Stimulated activated CD4-positive, alpha-beta T cell treated with anti-CD3 and anti-CD28 coated beads, Interleukin-4, amount 100 ng/mL, for 48 hours (primary cell): ENCODE measurements at places on chromosomes 12 and 14.
A peak's percentile ranks its signal among the peaks of the same experiment; 100 is the strongest.

- no peak for DNase-seq
Observed at GRCh38 chr12:99957866-99958466, 26.8 kb downstream of the ANKS1B start.

GRCh38 chr12:13816394-13816793 lies 165.0 kb downstream of the GRIN2B start:
- no peak for DNase-seq

- no peak for DNase-seq
Observed at GRCh38 chr12:91074851-91075250, 17.0 kb upstream of the KERA start.

DNA sequence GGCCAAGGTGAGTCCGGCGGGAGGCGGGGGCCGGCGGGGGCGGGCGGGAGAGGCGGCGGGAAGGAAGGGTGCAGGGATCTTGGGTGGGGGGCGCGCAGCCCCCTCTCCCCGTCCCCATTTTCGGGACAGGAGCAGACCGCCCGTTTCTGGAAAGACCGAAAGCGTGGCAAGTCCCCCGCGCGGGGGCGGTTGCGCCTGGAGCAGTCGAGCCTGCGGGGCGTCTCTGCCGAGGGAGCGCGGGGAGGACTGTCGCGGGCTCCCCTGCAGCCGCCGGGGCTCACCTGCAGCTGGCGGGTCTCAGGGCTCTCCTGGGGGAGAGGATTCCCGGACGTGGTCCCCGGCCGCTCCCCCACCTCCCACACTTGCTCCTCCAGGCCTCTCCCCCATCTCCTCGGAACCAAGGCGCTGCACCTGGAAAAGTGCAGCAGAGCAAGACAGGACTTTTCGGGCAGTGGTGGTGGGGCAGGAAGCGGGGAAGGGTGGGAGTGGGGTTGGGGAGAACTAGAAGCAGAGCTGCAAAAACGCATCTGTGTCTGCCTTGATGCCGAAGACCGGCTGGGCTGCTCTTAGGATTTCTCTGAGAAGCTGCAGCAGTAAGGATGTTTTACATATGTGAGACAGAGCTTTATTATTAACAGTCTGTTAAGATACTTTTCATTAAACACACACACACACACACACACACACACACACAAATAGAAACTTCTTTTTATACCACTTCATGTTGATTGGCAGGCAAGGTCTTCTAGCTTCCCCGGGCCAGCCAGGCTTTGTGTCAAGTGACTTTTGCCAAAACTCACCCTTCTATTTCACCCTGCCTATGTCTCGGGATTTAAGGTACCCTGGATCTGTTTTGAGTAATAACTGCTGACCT lies 677 bp downstream of the C12orf75 start:
- DNase-seq = peak; percentile 23

DNA sequence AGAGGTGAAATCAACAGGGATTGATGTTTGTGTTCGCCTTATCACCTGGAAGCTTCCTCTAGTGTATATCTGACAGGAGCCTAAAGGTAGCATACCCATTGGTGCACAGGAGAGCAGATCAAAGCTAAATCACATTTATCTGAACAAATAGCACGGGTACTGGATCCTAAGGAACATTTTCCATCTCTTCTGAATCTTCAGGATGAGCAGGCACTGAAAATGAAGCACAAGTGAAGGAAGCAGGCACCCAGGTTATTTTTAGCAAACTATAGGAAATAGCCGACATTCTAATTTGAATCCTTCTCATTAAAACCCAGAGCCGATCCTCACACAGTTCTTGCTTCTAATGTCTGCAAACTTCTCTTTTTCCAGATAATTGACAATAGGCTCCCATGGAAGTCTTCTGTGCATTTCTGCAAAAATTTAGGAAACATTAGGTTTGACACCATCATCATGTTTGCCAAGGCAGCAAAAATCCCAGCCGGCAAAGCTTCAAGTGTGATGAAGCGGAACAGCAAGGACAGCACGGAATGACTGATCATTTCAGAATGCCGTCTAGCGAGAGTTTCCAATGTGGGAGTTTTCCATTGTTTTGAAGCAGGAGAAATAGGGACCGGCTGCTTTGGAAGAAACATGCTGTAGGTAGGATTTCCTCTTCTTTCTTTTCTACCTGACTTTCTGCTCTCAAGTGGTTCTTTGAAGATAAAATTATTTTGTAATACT lies 24.3 kb upstream of the RGS6 start:
- no peak for DNase-seq

- DNase-seq = no peak
Observed at GRCh38 chr14:79050787-79051727, 880.9 kb downstream of the NRXN3 start.

DNA sequence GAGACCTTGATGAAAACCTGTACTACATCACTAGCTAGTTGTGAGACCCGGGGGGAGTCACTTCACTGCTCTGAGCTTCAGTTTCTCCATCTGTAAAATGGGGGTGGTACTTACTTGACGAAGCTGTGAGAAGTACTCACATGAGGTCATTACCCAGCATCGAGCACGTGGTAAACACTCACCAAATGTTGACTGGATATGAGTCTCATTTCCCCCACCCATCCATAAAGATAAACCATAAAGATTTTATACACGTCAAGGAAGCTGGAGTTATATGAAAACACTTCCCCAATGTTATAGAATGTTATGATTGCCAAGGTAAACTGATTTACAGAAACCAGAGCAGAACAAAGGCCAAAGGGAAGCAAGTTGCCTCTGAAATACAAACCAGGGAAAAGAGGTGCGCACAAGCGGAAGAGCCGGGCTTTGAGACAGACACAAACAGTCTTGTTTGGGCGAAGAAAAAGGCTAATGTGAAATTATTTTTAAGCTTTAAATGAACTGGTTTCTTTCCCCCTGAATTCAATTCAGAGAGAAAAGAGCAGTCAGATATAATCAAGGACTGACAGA lies 536.8 kb downstream of the MED13L start:
- DNase-seq = no peak

DNA sequence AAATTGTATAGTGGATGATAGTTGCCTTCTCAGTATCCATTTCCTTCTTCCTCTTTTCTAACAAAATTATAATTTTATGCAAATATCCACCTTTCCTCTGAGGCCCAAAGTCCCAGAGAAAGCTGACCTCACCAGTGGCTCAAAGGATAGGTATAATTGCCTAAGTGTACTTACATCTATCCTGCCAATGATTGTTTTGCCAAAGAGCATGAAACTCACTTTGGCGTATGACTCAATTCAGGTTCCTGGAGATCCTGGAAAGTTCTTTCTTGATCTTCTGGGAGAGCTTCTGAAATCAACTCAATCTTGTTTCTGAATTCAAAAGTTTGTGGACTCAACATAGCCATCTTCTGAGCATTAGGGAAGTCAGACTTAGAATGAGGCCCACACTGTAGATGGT lies 10.5 kb upstream of the RBM25 start:
- DNase-seq = no peak

DNA sequence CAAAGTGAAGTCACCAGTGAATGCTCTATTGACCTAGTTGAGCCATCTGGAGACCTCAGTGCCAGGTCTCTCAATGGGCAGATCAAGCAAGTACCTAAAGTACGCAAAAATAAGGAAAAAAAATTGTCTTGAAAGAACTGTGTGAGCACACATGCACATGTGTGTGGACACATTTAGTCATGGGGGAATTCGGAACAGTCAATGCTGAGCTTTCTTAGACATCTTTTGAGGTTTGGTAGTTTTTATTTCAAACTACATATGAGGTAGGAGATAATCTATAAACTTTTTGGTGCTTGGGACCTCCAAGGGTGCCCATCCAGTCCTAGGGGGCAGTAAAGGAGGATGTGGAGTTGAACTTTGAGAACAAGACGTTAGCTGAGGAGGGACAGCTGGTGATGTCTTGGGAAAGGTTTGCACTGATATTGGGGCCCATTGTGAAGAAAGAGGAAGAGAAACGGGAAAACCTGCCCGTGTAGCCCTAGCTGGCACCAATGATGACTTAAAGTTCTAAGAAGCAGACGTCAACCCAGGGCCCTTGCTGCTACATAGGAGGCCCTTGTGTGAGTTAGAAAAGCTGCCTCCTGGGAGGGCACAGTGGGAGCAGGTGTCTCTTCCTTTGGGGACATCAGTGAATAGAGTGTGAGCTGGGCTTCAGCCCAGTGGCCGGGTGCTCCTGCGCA lies 124.4 kb downstream of the NT5DC3 start:
- no peak for DNase-seq

- no peak for DNase-seq
Observed at GRCh38 chr14:19743256-19743655, at the start of gene OR4Q3. OR4Q3 (plus strand) TSS chr14:19743571.

GRCh38 chr12:101042211-101042610 lies 167.8 kb downstream of the SLC5A8 start:
- no peak for DNase-seq

GRCh38 chr14:100035700-100036099 lies 29.5 kb upstream of the EVL start:
- no peak for DNase-seq

GRCh38 chr14:52060080-52060479 lies 8.8 kb downstream of the NID2 start:
- no peak for DNase-seq

- no peak for DNase-seq
Observed at GRCh38 chr12:76628745-76629144, 69.2 kb upstream of the OSBPL8 start.

DNA sequence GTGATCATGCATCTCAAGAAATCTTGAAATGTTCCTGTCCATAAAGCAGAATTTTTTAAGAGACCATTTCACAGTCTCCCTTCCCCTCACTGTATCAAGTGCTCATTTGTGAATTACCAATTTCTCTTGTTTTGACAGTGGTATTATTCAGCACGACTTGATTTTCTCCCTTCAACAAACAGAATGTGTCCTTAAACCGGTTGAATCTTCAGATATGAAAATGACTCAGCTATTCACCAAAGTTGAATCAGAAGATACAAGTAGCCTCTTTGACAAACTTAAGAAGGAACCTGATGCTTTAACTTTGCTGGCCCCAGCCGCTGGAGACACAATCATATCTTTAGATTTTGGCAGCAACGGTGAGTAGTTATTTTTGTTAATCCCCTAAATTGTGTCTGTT lies 25.5 kb upstream of the SNAPC1 start:
- no peak for DNase-seq

- peak; percentile 34 for DNase-seq
Observed at GRCh38 chr12:107884769-107885694, 110.5 kb downstream of the ASCL4 start.

- no peak for DNase-seq
Observed at GRCh38 chr14:91509878-91510170, 286 bp downstream of the PPP4R3A start.

GRCh38 chr12:128863957-128864356 lies 10.7 kb downstream of the GLT1D1 start:
- DNase-seq = no peak

GRCh38 chr12:115726691-115727090 lies 550.8 kb downstream of the MED13L start:
- DNase-seq = no peak

DNA sequence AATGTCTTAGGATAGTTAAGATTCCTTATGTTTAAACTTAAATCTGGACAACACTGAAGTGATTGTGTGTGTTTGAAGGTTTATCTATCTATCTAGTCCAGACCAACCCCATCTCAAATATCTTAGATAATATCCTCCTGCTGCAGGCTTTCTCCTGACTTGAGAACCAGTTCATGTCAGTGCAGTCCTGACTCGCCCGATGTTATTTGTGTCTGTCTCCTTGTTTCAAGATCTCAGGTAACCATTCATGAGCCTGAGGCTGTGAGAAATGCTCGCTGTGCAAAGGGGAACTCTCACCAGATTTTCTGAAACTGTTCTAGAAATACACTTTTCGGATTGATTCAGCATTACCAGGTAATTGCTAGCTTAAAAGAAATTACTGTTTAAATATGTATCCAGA lies 356.2 kb downstream of the SNAPC1 start:
- no peak for DNase-seq

DNA sequence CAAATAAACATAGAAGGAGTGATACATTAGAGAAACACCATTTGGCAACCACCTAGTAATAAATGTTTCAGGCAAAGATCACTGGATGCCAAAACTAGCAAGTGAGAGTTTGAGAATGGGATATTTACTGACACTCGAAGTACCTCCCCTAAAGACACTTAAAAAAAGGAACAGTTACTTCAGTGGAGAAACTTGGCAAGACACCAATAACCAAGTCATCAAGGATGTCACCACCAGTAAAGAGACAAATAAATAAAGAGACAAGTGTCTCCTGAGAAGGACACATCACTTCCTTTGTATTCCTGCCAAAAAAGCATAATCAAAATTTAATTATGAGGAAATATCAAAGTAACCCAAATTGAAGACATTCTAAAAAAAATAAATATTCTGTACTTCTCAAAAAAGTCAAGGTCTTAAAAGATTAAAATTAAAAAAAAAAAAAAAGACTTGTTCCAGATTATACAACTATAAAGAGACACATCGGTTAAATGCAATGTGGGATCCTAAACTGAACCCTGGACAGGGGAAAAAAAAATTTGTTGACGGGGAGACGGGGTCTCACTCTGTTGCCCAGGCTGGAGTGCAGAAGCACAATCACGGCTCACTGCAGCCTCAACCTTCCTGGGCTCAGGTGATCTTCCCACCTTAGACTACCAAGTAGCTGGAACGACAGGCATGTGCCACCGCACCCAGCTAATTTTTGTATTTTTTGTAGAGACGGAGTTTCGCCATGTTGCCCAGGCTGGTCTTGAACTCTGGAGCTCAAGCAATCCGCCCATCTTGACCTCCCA lies 26.4 kb downstream of the TM7SF3 start:
- no peak for DNase-seq

- no peak for DNase-seq
Observed at GRCh38 chr12:21566907-21567394, 37.7 kb downstream of the GYS2 start.

DNA sequence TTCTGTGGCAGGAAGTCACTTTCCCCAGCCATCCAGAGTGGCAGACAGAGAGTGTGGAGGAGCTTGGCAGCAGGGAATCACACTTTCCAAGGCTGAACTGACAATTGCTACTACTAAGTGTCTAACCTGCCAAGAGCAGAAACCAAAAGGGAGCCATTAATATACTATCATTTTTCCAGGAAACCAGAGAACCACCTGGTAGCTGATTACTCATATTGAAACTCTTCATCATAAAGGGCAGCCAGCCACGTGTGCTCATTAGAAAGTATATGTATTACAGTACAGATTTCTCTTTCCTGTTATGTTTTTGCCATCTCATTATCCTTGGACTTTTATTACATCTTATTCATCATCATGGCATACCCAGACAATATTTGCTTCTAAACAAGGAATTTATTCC lies 374.9 kb downstream of the GXYLT1 start:
- DNase-seq = no peak

DNA sequence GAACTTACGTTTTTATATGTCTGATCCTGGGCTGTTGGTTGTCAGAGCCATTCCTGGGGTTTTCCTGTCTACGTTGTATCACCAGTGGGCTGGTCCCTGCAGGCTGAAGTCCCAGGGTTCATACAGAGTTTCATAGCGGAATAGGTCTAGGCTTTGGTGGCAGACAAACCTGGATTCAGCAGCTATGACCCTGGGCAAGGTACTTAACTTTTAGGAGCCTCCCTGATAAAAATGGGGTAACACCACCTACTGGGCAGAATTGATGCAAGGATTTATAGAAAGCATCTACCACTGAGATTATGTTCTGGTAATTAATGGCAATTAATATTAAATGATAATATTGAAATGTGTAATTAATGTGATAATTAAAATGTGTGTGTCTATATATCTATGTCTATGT lies 141.2 kb downstream of the SYNE2 start:
- DNase-seq = no peak
